ENCODE measurements at places on chromosomes 4 and X.

DNA sequence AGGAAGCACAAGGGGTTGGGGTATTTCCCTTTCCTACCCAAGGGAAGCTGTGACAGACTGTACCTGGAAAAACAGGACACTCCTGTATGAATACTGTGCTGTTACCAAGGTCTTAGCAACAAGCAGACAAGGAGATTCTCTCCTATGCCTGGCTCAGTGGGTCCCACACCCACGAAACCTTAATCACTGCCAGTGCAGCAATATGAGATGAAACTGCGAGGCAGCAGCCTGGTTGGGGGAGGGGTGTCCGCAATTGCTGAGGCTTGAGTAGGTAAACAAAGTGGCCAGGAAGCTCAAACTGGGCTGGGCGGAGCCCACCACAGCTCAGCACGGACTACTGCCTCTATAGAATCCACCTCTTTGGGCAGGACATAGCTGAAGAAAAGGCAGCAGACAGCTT, 197.7 kb downstream of the INPP4B start:
- no peak overlapping the region for H3K27ac ChIP-seq
- no peaks in the 10 kb centered on the region for H3K27me3 ChIP-seq
- H3K36me3 ChIP-seq, result no peaks in the 10 kb centered on the region
- peaks cover 2% of the 10 kb centered on the region for H3K4me1 ChIP-seq
- no peak for DNase-seq

DNA sequence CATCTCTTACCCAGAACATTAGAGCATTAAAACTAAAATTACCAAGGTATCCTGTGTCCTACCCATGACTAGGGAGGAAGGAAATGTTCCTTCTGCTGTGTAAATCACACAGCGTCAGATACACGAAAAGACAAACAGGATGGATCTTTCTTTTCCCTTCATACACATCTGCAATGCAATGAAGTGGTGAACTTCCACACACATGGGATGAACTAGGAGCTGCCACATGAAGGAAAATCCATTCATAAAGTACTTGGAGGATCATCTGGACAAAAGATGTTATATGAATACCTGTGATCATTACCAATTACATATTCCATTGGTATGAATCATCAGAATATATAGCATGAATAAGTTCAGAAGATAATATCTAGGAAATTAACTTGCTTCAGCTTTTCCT, 46.2 kb downstream of the LDB2 start:
- no peaks in the 10 kb centered on the region for H3K36me3 ChIP-seq
- DNase-seq, result no peak
- H3K4me3 ChIP-seq, result no peak overlapping the region
- H3K27me3 ChIP-seq, result no peaks in the 10 kb centered on the region
- H3K27ac ChIP-seq, result no peak overlapping the region

- no peak overlapping the region for H3K27ac ChIP-seq
- no peak overlapping the region for H3K4me3 ChIP-seq
- no peaks in the 10 kb centered on the region for H3K27me3 ChIP-seq
- no peak for DNase-seq
Observed at GRCh38 chrX:76477353-76477752, 49.8 kb downstream of the MAGEE1 start.

GRCh38 chr4:169278624-169279023, 7.9 kb upstream of the SH3RF1 start:
- no peak overlapping the region for H3K4me3 ChIP-seq
- H3K36me3 ChIP-seq, result no peaks in the 10 kb centered on the region
- no peaks in the 10 kb centered on the region for H3K4me1 ChIP-seq
- no peaks in the 10 kb centered on the region for H3K27me3 ChIP-seq
- no peak for DNase-seq

DNA sequence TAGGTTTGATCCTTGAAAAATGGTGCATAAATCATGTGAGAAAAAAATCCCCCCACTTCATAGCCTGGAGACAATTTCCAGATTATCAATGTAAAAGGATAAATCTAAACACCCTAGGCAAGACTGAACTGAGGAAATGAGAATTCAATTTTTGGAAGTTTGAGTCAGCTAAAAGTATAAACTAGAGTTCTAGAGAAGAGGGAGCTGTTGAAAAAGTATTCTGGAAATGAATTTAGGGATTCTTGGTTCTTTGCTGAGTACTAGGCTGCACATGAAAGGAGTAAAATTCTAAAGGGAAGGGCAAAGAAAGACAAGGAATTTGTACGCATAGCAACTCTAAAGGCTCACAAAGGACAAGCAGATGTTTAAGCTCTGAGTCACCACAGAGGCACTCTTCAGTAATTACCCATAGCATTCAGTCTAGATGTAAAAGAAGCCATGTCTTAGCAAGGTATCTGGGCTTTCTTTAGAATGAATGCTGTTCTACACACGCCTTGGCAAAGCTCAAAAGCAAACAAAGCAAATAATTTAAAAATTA, 896.5 kb downstream of the PDHA2 start:
- peak; percentile 79 for DNase-seq
- H3K27me3 ChIP-seq, result no peaks in the 10 kb centered on the region
- H3K4me3 ChIP-seq, result no peak overlapping the region
- peak overlapping the region; percentile 91 for H3K27ac ChIP-seq
- H3K4me1 ChIP-seq, result no peaks in the 10 kb centered on the region

GRCh38 chr4:134024251-134024650, 177.3 kb downstream of the PABPC4L start:
- no peak overlapping the region for H3K4me3 ChIP-seq
- no peaks in the 10 kb centered on the region for H3K4me1 ChIP-seq
- no peaks in the 10 kb centered on the region for H3K27me3 ChIP-seq
- DNase-seq, result no peak

DNA sequence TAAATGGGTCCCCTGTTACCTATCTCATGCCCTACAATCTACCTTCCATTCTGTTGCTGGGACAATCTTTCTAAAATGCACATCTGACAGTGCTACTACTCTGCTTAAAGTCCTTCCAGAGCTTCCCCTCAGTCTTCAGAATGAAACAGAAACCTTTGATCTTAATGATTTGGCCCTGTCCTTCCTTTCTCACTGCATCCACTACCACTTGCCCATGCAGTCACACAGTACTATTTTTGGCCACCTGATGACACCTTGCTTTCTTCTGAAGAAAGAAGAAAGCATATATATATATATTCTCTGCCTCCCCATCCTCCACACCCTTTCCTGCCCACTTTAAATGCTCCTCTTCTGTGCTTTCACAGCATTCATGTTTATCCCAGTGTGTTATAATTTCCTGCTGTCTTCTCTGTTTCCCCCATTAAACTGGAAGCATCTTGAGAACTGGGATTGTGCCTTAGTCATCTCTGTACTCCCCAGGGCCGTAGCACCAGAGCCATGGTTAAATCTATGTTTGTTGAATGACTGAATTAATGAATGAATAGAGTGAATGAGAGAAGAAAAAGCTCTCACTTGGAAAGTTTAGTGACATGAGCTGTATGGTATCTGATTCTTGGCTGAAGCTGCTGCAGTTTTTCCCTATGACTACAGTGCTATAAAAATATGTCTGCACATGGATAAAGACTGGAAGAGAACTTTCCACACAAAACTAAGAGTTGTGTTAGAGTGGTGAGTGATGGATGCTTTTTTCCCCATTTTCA, 56.2 kb downstream of the RTL9 start:
- no peaks in the 10 kb centered on the region for H3K27me3 ChIP-seq
- no peak overlapping the region for H3K27ac ChIP-seq
- DNase-seq, result no peak

DNA sequence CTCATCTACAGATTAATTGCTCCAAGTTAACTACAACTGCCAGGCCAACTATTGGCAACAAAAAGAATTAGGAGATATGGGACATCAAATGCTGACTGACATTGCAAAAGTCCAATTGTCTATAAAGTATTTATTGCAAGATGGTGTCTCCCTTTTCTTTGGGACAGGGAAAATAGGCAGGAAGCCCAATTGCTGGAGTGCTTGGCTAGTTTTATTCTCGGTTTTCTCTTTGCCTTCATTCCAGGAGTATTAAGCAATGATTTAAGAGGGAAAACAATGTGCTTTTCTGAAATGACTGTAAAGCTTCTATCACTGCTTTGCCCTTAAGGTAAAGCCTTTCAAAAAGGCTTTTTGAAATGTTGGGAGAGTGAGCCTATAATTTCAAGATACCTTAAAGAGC, 62.8 kb upstream of the DIAPH2 start:
- no peaks in the 10 kb centered on the region for H3K36me3 ChIP-seq
- no peak overlapping the region for H3K4me3 ChIP-seq
- H3K4me1 ChIP-seq, result no peaks in the 10 kb centered on the region
- H3K27me3 ChIP-seq, result no peaks in the 10 kb centered on the region
- DNase-seq, result no peak

DNA sequence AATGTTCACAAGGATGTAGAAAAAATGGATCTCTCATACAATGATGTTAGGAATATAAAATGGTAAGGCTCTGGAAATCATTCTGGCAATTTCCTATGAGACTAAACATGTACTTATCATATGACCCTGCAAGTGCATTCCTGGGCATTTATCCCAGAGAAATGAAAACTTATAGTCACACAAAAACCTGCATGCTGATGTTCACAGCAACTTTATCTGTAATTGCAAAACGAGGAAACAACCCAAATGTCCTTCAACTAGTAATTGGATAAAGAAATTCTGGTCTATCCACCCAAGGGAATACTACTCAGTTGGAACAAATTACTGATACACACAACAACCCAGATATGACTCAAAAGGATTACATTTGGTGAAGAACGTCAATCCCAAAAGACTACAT, 14.5 kb downstream of the ZCCHC18 start:
- no peaks in the 10 kb centered on the region for H3K27me3 ChIP-seq
- no peaks in the 10 kb centered on the region for H3K4me1 ChIP-seq
- no peaks in the 10 kb centered on the region for H3K36me3 ChIP-seq
- H3K27ac ChIP-seq, result no peak overlapping the region
- no peak overlapping the region for H3K4me3 ChIP-seq

DNA sequence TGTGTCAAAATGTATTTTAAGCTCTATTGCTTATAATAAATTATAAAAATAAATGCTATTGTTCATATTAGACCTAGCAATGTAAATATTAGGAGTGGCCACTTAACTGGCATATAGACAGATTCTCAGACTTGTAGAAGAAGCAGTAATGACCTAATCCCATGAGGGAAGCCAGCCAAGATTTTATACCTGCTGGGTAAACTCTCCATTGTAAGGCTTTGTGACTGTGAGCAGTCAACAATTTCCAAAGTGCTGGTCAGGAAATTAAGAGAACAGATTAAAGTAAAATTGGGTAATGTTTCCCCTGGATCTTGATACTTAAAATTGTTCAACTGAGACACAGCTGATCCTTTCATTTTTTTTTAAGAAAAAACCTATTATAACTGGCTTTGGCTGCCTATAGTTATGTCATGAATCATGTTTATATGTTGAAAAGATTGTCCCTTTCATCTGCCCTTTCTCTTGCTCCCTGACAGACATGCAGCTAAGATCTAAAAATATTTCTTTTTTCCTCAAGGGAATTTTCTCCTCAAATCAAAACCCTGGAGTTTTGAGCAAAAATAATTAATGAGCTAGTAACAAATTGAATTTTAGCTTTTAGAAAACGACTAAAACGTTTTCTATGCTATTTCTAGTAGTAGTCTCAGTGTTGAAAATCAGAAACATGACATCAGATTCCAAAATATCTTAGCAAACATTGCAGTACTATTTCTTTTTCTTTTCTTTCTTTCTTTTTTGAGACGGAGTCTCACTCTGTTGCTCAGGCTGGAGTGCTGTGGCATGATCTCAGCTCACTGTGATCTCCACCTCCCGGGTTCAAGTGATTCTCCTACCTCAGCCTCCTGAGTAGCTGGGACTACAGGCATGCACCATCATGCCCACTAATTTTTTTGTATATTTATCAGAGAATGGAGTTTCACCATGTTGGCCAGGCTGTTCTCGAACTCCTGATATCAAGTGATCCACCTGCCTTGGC, 77.9 kb downstream of the ADGRL3 start:
- no peak for DNase-seq
- no peaks in the 10 kb centered on the region for H3K27me3 ChIP-seq
- no peaks in the 10 kb centered on the region for H3K36me3 ChIP-seq
- no peak overlapping the region for H3K4me3 ChIP-seq
- no peak overlapping the region for H3K27ac ChIP-seq

DNA sequence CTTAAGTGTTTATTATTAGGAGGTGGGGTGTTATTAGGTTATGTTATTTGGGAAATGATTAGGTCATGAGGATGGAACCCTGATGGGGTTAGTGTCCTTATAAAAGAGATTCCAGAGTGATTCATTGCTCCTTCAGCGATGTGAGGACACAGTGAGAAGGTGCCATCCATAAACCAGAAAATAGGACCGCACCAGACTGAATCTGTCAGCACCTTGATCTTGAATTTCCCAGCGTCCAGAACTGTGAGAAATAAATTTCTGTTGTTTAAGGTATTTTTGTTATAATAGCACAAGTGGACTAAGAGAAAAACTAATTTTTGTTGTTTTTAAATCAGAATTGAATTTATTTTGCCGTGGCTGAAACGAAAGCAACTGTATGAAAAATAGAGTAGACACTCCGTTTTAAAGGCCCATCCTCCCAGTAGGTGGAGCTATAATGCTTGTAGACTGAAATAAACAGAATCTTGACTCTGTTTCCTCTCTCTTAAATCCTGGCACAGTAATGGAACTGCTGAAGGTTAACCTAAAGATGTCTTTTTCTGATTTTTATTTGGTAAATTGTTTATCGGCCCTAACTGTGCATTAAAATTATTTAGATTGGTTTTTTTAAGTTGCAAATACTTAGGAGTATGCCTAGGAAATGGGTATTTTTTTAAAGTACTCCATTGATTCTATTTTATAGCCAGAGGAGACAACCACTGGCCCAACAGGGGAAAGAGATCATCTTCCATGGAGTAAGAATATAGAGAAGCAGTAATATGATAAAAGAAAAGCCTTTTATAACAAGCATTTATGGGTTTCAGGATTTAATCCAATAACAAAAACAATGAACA, 133.2 kb upstream of the ADAMTS3 start:
- no peak overlapping the region for H3K27ac ChIP-seq
- no peak overlapping the region for H3K4me3 ChIP-seq
- H3K36me3 ChIP-seq, result no peaks in the 10 kb centered on the region
- no peaks in the 10 kb centered on the region for H3K27me3 ChIP-seq

GRCh38 chr4:95539106-95539505, 9.7 kb downstream of the UNC5C start:
- no peaks in the 10 kb centered on the region for H3K27me3 ChIP-seq
- H3K4me1 ChIP-seq, result no peaks in the 10 kb centered on the region
- H3K36me3 ChIP-seq, result no peaks in the 10 kb centered on the region
- H3K27ac ChIP-seq, result no peak overlapping the region
- no peak overlapping the region for H3K4me3 ChIP-seq

DNA sequence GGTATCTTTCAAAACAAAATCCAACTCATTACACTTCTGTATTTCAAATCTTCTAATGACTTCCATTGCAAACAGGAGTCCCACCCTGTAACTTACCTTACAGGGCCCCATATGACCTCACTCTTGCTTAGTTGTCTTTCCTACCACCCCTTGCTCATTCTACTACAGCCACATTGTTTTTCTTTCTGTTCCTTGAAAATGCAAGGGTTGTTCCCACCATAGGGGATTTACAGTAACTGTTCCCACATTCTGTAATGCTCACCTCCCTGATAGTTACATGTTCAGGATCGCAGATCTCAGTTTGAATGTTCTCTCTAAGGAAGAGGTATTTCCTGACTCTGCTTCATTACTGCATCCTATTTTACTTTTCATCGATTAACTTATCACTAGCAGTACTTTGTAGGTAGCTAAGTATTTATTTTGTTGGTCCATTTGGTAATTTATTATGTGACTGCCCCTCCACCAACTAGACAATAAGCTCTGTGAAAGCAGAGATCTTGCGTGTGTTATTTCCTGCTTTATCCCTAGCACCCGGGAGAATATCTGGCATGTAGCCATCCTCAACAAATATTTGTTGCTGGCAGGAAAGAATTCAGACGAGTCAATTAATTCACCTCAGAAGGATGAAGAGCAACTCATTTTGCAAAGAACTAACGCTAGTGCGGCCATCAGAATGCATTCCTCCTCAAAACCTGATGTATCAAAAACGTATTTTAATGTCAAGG, 21.4 kb downstream of the MAOB start:
- no peak overlapping the region for H3K27ac ChIP-seq
- no peak overlapping the region for H3K4me3 ChIP-seq
- H3K36me3 ChIP-seq, result no peaks in the 10 kb centered on the region
- H3K4me1 ChIP-seq, result no peaks in the 10 kb centered on the region
- DNase-seq, result no peak

All from neuronal stem cell (in vitro differentiated cells).